Dermis blood vessel endothelial cell (primary cell): ENCODE measurements at places on chromosomes 3 and 15. TPM values are rescaled to one million over a fixed set of nuclear protein-coding genes. Genes with fewer than 3 reads are reported as not detected.

Gene GABRA5
- not detected in 2 replicates for total RNA-seq

Gene CRELD1
- total RNA-seq: 33.1 and 50.4 TPM in 2 replicates

Gene KAT2B
- 18.7 and 22.6 TPM in 2 replicates for total RNA-seq

Gene SNTN
- total RNA-seq: not detected in 2 replicates

Gene ANKDD1A
- 5.6 and 5.8 TPM in 2 replicates for total RNA-seq
